ENCODE measurements at places on chromosomes 5 and 9.

DNA sequence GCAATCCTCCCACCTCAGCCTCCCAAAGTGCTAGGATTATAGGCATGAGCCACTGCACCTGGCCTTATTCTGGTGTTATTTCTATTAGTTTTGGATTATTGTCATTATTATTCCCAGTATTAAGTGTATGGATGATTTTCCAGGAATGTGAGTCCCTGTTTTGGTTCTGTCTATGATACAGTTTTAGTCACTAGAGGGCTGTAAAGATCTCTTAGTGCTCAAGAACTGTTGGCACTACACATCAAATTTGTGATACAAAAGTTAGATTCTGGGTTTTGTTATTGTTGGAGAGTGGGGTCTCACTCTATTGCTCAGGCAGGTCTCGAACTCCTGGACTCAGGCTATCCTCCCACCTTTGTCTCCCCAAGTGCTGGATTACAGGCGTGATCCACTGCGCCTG lies 12.1 kb downstream of the CCL28 start:
- no peak for DNase-seq

GRCh38 chr9:106713206-106713605 lies 149.8 kb upstream of the ZNF462 start:
- DNase-seq: no peak

DNA sequence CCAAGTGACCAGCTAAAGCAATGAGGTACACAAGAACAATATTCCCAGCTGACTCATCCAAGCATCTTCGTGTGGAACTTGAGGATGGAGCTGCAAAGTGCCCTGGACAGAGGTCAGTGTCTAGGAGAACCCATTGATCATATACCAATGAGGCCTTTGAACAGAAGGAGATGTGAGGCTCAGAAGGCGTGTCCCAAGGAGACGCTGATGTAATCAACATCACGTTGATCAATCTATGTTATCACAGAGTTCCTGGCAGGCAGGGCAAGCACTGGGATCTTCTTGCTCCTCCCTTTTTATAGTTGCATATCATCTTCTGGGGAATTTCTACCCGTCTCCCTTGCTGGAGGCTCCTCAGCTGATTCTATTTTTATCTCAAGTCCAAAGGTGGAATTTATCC lies 163.4 kb downstream of the TRPM6 start:
- DNase-seq: no peak

DNA sequence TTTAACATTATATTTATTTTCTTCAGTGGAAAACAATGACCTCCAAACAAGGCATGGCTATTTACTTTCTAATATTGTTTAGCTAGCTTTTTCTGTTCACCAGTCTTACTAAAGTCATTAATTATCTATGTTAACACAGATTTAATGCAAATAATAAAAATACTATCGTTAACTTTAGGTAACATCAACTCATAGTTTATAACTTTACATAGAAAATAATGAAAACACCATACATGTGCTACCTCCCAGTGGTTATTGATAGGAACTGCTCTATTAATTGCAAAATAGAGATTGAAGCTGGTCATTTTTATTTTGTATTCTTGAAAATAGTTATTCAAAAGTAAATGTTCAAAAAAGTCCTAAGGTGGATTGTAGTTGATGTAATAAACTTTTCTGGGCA lies 78.3 kb upstream of the HCN1 start:
- no peak for DNase-seq

DNA sequence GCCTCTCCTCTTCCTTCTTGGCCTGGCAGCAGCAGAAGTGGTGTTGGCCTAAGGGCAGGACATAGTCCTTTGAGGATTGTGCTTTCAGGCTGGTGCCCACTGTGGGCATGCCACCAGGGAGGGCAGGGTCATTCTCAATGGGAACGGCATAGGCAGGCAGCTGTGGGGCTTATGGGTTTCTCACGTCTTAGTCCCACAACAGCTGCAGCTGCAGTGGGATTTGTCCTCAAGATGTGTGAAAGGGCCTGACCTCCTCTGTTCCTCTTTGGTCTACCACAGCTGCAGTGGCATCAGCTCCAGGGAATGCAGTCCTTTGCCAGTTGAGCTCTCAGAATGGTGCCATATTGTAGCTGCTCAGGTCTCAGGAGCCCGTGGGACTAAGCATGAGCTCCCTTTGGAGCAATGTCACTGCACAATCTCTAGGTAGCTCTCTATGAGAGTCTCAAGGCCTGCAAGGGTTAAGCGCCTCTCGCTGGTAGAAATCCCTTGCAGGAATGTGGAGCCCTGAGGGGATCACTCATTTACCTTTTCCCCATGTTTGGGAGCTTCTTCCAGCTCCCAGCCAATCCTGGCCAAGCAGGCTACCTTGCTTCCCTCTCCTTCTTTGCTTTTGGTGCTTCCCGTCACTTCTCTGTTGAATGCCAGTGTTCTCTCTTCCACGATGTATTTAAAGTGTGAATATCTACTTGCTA lies 104.8 kb downstream of the GNA14 start:
- no peak for DNase-seq

DNA sequence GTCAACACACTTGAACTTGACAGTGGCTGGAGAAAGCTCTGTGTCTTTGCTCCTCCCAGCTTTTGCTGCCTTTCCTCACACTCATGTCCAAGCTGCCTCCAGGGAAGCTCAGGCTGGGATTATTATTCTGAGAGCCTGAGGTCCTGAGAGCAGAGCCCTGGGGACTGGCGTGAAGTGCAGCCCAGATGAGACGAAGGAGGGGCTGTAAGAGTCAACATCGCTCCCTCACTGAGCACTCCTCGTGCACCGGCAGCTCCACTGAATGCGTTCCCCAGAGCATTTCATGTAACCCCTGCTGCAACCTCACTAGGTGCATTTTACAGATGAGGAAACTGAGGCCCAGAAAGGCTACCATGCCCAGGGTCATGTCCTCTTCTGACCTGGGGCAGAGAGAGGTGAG lies 63.5 kb upstream of the PHYKPL start:
- DNase-seq: no peak

- DNase-seq: no peak
Observed at GRCh38 chr9:129596541-129597331, 24.2 kb downstream of the C9orf50 start.
